ENCODE measurements at places on chromosomes 16 and 17. TPM values are rescaled to one million over a fixed set of nuclear protein-coding genes. Genes with fewer than 3 reads are reported as not detected.

Gene HEATR9
- polyA plus RNA-seq, result not detected

DNA sequence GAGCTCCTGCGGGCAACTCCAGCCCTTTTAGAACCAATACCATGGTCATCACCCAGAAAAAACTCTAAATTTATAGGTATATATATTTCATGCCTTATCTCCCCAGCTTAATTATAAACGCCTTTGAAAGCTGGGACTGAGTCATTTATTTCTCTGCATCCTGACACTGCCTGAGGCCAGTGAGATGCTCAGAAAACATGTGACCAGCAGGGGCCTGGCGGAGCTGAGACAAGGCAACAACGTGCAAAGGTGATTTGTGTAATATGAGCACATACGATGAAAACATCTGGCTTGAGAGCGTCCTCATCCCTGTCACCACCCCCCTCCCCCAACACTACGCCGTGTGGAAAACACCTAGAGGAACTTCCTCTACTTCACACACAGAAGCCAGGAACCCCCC, 22.7 kb downstream of the NXN start:
- H3K36me3 ChIP-seq, result no peaks in the 10 kb centered on the region
- peaks cover 1% of the 10 kb centered on the region for H3K4me1 ChIP-seq
- peak; percentile 69 for DNase-seq
- H3K4me3 ChIP-seq, result no peak overlapping the region
- no peaks in the 10 kb centered on the region for H3K27me3 ChIP-seq
- peak overlapping the region; percentile 39 for H3K27ac ChIP-seq

Gene PHF12
- 12.1 TPM for polyA plus RNA-seq

DNA sequence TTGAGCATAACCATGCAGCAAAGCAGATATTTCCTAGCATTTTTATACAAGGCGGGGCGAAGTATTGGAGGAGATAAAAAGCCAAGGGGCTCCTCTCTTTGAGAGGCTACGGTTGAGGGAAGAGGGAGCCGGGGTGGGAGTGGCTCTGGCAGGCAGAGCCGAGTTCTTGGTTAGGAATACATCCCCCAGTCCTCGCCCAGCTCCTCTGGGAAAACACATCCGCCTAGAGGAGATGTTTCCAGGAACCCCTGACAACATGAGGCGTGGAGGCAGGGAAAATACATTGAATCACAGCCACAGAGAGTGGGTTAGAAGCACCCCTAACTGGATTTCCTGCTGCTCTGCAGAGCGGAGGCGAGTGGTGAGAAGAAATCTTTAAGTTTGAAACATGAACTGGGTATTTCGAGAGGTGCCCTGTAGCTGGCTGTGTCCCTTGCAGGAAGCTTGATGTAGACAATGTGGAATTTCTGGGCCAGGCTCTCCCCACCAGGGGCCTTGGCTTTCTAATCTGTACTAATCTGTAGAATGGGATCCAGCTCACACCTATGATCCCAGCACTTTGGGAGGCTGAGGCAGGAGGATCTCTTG, 27.3 kb downstream of the TTYH2 start:
- peaks cover 6% of the 10 kb centered on the region for H3K4me1 ChIP-seq
- H3K4me3 ChIP-seq, result no peak overlapping the region

Gene OR1D2
- polyA plus RNA-seq, result not detected

DNA sequence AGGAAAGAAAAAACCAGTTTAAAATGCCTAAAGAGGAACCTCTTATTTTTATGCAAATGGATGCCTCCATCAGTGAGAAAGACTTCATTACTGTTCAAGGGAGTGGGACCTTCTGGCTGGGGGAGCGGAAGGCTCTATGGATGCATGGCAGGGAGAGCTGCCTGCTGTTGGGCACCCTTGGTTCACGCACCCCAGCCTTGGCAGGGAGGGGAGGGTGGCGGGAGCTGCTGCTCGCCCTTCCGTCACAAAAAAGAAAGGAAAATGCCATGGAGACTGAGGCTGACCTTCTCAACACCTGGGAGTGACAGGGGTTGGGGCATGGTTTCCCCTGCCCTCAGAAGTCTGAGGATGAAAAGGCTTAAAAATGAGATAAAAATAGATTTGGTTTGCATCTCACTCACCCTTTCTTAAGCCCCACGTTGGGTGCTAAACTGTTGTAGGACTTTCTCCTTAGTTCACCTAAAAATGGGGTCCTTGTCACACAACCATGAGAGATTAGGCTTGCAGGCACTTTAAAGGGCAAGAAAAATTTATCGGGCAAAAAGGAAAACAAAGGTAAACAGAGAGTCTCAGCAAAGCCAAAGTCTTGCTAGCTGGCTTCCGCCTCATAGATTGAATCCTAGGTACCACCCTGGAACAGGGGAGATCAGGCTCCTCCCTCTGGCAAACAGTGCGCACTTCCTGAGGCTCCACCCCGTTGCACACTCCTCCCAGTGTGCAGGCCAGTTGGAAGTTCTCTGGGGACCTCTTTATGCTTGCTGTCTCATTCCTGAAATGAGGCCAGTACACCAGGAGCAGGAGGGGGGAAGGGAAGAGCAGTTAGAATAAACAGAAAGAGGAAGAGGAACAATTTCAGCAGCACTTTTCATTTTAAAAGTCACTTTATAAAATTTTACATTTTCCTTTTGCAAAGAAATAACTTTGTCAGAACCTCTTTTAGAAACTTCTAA, 31.6 kb downstream of the PHKB start:
- no peak overlapping the region for H3K4me3 ChIP-seq
- peak overlapping the region; percentile 6 for H3K27ac ChIP-seq
- peaks cover 6% of the 10 kb centered on the region for H3K4me1 ChIP-seq
- no peaks in the 10 kb centered on the region for H3K27me3 ChIP-seq
- DNase-seq, result peak; percentile 31

Gene SLC6A4
- polyA plus RNA-seq, result 6.0 TPM

GRCh38 chr16:67235816-67236562, 9.1 kb downstream of the TMEM208 start:
- no peak for DNase-seq
- peaks cover 6% of the 10 kb centered on the region for H3K4me1 ChIP-seq
- H3K36me3 ChIP-seq, result no peaks in the 10 kb centered on the region
- H3K4me3 ChIP-seq, result no peak overlapping the region
- H3K27me3 ChIP-seq, result no peaks in the 10 kb centered on the region

Gene ACSM2A
- 33.5 TPM for polyA plus RNA-seq

- no peaks in the 10 kb centered on the region for H3K36me3 ChIP-seq
- H3K27ac ChIP-seq, result peak overlapping the region; percentile 53
- DNase-seq, result peak; percentile 71
These were observed 11.4 kb downstream of the SLFN5 start for GRCh38 chr17:35254107-35254773.

- H3K4me3 ChIP-seq, result no peak overlapping the region
- peaks cover 63% of the 10 kb centered on the region for H3K27me3 ChIP-seq
- no peak for DNase-seq
- H3K4me1 ChIP-seq, result peaks cover 34% of the 10 kb centered on the region
- no peaks in the 10 kb centered on the region for H3K36me3 ChIP-seq
These were observed 2.8 kb downstream of the SP6 start for GRCh38 chr17:47848198-47848513.

DNA sequence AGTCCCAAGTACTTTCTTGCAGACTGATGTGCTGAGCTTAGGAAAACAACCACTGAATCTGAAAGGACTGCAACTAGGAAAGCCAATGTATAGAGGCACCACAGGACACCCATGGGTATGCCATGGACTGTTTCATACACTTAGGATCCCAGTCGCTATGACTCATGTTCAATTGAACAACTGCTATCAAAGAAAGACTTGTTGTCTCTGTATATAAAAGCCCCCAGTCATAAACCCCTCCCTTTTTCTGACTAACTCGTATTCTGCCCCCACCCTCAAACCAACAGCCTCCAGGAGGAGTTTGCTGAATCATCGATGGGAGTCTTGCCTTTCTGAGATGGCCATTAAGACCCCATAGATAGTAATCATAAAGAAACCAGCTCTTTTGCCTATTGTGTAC, 205.4 kb downstream of the ANKFN1 start:
- H3K27ac ChIP-seq, result no peak overlapping the region
- DNase-seq, result no peak
- no peaks in the 10 kb centered on the region for H3K36me3 ChIP-seq
- H3K27me3 ChIP-seq, result no peaks in the 10 kb centered on the region
- H3K4me3 ChIP-seq, result no peak overlapping the region

- no peak within 1 kb of the TSS for H3K27ac ChIP-seq
- H3K4me1 ChIP-seq, result peaks cover 31% of the 10 kb centered on the region
- no peaks in the 10 kb centered on the region for H3K36me3 ChIP-seq
- H3K27me3 ChIP-seq, result no peaks in the 10 kb centered on the region
These were observed at the start of gene CDK3 for GRCh38 chr17:76000755-76001521. Gene CDK3 (plus strand): TSS chr17:76000855. CDS start chr17:76001426, 571 bp downstream.

Gene METTL16
- polyA plus RNA-seq, result 14.7 TPM

DNA sequence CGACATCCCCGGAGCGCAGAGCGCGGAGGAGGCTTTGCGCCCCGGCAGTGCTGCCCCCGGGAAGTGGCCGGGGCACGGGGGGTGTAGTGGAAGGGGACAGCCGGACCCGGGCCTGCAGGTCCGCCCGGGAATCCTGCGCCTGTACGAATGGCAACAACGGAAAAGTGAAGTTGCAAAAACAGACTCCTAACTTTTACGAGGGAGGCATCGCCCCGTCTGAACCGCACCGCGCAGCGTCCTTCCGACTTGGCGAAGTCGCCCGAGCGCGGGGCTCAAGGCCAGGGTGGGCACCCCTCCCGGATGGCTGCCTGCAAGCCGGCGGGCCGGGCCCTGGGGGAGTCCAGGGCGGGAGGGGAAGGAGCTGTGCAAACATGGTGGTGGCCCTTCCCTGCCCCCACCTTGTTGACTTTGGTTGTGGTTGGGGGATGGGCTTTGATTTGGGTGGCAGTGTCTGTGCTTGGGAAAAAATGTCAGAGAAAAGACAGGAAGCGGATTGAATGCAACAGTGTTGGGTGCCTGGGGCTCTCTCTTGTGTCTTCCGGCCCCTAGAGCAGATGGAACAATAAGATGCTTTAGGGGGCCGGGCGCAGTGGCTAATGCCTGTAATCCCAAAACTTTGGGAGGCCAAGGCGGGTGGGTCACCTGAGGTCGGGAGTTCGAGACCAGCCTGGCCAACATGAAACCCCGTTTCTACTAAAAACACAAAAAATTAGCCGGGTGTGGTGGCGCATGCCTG, 675 bp downstream of the RNF213 start:
- peak overlapping the region; percentile 100 for H3K27ac ChIP-seq
- no peaks in the 10 kb centered on the region for H3K27me3 ChIP-seq
- peak overlapping the region; percentile 99 for H3K4me3 ChIP-seq
- peak; percentile 79 for DNase-seq
- H3K4me1 ChIP-seq, result peaks cover 27% of the 10 kb centered on the region

Gene CX3CL1
- 6.6 TPM for polyA plus RNA-seq

DNA sequence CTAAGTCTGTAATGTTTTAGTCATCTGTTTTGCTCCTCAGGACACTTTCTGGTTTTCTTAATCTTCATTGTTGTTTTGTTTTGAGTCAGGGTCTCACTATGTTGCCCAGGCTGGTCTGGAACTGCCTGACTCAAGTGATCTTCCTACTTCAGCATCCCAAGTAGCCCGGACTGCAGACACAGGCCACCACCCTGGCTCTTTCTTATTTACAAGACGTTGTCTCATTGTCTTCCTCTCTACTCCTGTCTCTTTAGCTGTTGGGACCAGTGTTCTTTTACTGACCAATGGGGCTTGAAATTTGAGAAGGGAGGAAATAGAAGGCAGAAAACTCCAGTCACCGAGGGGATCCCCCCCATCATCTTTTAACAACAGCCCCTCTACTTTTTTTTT, 1.2 kb downstream of the SCPEP1 start:
- H3K27ac ChIP-seq, result no peak overlapping the region
- no peaks in the 10 kb centered on the region for H3K27me3 ChIP-seq

GRCh38 chr16:59558679-59559078, 824.6 kb upstream of the GOT2 start:
- H3K4me1 ChIP-seq, result no peaks in the 10 kb centered on the region
- no peak overlapping the region for H3K27ac ChIP-seq
- no peak for DNase-seq
- H3K27me3 ChIP-seq, result no peaks in the 10 kb centered on the region

Gene IL17C
- polyA plus RNA-seq, result 0.57 TPM

GRCh38 chr17:67417507-67417906, 40.4 kb downstream of the PITPNC1 start:
- H3K27me3 ChIP-seq, result no peaks in the 10 kb centered on the region
- DNase-seq, result no peak
- H3K36me3 ChIP-seq, result no peaks in the 10 kb centered on the region

DNA sequence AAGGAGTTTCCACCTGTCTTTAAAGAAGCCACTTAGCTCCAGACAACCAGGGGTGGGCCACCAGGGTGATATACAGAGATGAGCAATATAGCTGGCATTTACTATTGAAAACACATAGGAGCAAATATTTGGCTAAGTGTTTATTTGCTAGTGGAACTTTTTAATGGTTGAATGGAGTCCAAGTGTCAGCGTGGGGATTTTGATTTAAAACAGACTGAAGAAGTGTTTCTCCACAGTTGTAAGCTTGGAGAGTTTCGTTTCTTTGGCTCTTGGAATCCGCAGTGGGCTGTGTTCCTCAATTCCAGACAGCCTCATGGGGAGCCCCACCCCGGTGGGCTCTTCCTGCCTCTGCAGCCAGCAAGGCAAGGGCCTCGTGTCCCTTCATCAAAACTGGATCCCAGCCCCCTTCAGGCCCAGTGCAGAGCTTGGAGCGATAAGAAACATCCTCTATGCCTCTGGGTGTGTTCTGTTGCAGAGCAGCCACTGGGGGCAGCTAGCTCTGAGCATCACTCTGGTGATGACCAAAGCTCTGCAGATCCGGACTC, 36.1 kb downstream of the NOG start:
- peaks cover 5% of the 10 kb centered on the region for H3K4me1 ChIP-seq
- peak; percentile 61 for DNase-seq
- H3K4me3 ChIP-seq, result no peak overlapping the region
- no peaks in the 10 kb centered on the region for H3K36me3 ChIP-seq
- H3K27ac ChIP-seq, result peak overlapping the region; percentile 3

Gene COX6A2
- polyA plus RNA-seq, result 1.7 TPM

DNA sequence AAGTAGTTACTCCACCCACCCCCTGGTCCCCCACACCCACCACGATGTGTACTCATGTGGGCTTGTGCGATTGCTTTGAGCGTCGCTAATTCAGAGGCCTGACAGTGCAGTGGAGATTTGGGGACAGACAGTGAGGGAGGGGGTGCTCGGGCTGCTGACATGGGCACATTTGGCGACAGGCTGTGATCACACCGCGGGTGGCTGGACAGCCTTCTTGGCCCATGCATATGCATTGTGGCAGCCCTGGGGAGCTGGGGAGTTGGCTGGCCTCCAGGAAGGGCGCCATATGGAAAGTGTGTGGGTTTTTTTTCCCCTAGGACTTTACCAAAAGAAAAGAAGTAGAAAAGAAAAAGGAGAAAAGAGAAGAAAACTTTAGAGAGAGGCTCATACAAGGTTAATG, 275.5 kb upstream of the N4BP1 start:
- no peaks in the 10 kb centered on the region for H3K4me1 ChIP-seq
- no peaks in the 10 kb centered on the region for H3K27me3 ChIP-seq
- H3K4me3 ChIP-seq, result no peak overlapping the region
- no peak overlapping the region for H3K27ac ChIP-seq

Measured in hepatocyte (in vitro differentiated cells).